ENCODE measurements at places on chromosomes 6 and 20. TPM values are rescaled to one million over a fixed set of nuclear protein-coding genes. Genes with fewer than 3 reads are reported as not detected.

DNA sequence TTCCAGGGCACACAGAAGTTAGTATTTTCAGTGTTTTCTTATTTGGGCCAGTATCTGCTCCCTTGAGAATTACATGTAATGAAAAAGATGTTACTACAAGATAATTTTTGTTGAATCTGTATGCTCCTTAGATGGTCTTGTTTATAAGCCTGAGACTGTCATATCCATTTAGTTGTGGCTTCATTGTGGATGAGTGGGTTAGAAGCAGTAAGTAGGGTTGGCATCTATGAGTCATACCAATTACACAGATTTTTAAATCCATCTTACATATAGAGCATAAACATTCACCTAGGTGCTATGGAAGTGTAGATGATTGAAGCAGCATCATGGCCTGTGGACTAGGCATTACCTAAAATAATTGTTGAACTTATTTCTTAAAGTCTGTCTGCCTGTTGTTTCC lies 13.5 kb upstream of the BAG2 start:
- no peak for DNase-seq

- DNase-seq, result peak; percentile 89
Measured at GRCh38 chr20:21323640-21324039, 20.5 kb downstream of the XRN2 start.

- DNase-seq, result no peak
Measured at GRCh38 chr20:54083459-54083858, 13.1 kb upstream of the BCAS1 start.

- no peak for DNase-seq
Measured at GRCh38 chr6:154624038-154624599, 109.1 kb upstream of the SCAF8 start.

- DNase-seq, result no peak
Measured at GRCh38 chr6:130778946-130779657, 48.1 kb upstream of the SMLR1 start.

DNA sequence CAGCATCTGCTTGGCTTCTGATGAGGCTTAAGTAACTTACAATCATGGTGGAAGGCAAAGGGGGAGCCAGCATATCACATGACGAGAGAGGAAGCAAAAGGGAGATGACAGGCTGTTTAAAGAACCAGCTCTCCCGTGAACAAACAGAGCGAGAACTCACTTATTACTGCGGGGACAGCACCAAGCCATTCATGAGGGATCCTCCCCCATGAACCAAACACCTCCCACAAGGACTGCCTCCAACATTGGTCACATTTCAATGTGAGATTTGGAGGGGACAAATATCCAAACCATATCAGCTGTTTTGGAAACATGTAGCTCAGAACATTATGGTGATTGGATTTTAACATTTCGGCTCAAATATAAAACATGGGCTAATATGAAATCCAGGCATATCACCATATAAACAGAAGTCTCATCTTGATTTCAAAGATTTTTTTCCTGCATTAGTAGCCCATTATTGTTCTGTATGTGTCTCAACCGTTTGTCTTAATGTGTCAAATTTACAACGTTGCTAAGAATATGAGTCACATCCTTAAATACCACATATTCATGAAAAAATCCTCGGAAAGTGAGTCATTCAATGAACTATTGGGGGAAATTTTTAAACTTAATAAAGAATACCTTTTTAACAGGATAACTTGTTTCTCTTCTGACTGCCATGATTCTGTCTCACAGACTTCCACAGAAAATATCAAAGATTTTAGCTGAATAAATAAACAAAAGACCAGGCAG lies 894.3 kb downstream of the TFAP2A start:
- peak; percentile 88 for DNase-seq

- DNase-seq, result no peak
Measured at GRCh38 chr6:159758031-159759001, 3.5 kb upstream of the ACAT2 start.

GRCh38 chr6:45827952-45828530 lies 187.6 kb downstream of the CLIC5 start:
- DNase-seq, result no peak

DNA sequence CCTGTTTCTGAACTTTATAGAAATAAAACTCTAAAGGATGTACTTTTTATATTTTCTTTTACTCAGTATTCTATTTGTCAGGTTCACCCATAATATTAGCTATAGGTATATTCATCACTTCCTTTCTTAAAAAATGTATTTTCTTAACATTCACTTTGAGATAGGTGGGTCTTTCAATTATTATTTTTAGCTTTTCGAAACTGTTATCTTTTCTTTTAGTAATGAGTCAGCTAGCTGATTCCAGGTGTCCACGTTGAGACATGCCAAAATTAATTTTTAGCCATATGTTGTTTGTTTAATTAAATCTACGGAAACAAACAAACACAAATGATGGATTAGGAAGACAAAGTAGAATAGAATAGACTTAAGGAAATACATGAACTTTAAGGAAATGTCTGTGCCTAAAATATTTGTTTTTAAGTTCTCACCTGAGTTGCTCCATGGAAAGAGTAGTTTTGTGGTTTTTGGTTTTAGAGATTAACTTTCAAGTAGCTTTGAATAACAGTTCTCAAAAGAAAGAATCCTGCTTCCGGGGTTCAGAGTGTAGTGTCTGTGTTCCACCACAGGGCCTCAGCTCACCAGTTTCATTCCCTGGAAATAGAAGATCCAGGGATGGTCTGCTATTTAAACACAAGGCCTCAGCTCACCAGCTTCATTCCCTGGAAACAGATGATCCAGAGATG lies 435.0 kb downstream of the HAO1 start:
- DNase-seq, result no peak

DNA sequence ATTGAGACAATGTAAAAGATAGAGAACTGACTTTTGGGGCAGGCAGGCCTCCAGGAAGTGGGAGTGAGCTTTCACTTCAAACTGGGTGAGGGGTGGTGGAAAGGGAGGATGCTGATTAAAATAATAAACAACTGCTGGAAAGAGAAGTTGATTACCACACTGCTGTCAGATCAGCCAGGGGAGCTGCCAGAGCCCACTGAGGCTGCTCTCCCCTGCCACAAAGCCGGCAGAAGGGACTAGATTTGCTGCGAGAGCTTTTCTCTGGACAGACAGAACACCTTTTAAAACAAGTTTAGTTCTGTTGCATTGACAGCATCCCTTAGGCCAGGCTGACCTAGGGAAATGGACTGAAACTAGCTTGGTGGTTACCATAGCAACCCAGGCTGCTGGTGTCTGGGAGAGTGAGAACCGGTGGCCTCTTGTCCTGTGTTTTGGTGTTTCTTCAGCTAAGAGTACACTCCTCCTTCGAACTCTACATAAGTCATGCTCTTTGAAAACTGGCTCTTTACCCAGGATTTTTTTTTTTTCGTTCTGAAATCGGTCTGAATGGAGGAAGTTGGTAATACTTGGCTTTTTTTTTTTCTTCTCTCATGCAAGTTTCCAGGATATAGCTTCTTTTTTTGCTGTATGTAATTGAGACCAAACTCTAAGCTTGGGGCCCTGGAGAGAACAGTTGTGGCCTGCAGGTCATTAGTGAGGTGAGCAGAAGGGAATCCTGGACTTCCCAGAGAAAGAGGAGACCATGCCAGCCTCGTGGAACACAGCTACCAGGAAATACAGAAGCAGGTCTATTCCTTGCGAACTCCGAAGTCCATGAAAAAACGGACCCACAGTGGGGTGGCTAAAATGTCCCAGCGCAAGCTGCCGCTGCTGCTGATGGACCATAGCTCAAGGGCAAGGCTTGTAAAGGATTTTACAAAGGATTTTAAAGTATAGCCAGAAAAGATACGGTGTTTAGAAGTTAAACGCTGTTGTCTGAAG lies 374.4 kb downstream of the UTRN start:
- DNase-seq, result peak; percentile 25

GRCh38 chr20:38866265-38867061 lies 59.8 kb upstream of the FAM83D start:
- DNase-seq, result peak; percentile 31

The CAGE1 gene
- not detected for total RNA-seq

The PNLDC1 gene
- not detected for total RNA-seq

The PRSS35 gene
- total RNA-seq, result not detected

The CCM2L gene
- 12.4 TPM for total RNA-seq

The POM121L2 gene
- total RNA-seq, result not detected

The BTN1A1 gene
- total RNA-seq, result not detected

Measured in endothelial cell of umbilical vein (primary cell).